ENCODE measurements at places on chromosomes 11 and 22.

GRCh38 chr11:116283300-116283699 lies 489.5 kb downstream of the BUD13 start:
- no peak for DNase-seq

DNA sequence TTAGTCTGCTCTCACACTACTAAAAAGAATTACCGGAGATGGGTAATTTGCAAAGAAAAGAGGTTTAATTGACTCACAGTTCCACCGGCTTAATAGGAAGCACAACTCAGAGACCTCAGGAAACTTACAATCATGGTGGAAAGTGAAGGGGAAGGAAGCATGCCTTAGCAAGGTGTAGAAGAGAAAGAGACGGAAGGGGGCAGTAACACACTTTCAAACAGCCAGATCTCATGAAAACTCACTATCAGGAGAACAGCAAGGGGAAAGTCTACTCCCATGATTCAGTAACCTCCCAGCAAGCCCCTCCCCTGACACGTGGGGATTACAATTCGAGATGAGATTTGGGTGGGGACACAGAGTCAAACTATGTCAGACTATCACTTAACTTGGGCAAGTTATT lies 236.6 kb upstream of the ANO3 start:
- DNase-seq: no peak

GRCh38 chr22:49228431-49229037 lies 599.1 kb downstream of the BRD1 start:
- no peak for DNase-seq

DNA sequence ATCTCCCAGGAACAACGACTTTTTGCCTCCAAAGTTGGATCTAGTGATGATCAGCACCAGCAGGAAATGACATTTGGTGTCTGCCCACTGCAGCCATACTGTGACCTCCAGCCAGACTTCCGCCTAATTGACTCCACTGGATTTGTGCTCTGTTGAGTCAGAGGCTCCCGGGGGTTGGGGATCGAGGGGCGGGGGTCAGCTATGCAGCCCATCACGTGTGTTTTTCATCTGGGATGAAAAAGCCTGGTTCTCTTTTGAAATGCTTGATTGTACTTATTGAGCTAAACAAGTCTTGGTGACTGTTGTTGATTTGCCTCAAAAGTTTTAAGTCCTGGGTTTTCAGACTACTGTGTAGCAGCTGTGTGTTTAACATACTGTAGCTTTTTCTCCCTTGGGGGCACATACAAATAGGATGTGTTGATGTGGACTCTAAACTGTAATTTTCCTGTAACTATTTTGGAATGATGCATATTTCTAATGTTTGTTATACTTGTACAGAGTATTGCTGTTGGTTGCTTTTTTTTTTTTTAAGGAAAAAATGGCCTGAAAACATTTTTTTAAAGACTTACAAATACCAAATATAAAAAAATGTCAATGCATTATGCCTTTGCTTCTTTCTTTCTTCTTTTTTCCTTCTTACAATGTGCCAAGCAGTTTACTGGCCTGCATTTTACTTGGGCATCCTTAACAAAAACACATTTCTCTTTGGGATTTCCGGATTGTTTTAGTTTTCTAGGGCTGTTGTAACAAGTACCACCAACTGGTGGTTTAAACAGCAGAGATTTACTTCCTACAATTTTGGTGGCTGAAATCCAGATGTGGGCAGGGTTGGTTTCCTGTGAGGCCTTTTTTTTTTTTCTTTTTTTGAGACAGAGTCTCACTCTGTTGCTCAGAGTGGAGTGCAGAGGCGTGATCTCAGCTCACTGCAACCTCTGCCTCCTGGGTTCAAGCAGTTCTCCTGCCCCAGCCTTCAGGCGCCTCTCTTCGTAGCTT lies 46.1 kb upstream of the OR4B1 start:
- no peak for DNase-seq

- no peak for DNase-seq
Measured at GRCh38 chr11:7056828-7057513, 31.8 kb upstream of the RBMXL2 start.

DNA sequence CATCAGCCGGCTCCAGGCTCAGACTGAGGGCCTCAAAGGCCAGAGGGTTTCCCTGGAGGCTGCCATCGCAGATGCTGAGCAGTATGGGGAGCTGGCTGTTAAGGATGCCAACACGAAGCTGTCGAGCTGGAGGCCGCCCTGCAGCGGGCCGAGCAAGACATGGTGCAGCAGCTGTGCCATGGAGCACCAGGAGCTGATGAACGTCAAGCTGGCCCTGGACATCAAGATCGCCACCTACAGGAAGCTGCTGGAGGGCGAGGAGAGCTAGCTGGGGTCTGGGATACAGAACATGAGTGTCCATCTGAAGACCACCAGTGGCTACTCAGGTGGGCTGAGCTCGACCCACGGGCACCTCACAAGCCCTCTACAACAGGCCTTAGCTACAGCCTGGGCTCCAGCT lies 4.0 kb upstream of the SCUBE2 start:
- peak; percentile 37 for DNase-seq

DNA sequence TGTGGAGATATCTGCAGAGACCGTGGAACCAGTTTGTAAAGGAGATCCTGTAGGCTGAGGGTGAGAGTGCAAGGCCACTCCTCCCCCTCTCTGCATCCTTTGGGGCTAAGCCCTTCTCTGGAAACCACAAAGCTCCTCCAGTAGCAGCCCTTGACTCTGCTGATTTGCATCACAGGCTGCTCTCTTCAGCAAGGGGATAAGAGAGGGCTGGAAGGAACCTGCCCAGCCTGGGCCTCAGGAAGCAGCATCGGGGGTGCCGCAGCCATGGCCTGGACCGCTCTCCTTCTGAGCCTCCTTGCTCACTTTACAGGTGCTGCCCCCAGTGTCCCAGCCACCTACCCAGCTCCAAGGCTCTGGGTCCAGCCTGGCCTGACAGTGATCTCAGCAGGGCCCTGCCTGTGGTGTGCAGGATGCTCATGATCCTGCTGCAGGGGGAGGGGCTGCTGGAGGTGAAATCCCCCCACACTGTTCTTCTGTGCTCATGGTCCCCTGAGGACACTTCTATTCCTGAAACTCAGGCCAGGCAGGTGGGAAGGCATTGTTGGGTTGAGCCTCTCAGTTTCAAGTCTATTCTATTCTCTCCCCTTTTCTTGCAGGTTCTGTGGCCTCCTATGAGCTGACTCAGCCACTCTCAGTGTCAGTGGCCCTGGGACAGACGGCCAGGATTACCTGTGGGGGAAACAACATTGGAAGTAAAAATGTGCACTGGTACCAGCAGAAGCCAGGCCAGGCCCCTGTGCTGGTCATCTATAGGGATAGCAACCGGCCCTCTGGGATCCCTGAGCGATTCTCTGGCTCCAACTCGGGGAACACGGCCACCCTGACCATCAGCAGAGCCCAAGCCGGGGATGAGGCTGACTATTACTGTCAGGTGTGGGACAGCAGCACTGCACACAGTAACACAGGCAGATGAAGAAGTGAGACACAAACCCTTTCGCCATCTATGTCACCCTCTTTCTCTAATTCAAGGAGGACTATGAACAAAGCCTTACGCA lies 68.5 kb upstream of the IGLL5 start:
- peak; percentile 26 for DNase-seq

- DNase-seq: no peak
Measured at GRCh38 chr22:26471522-26471921, 12.1 kb downstream of the HPS4 start.

DNA sequence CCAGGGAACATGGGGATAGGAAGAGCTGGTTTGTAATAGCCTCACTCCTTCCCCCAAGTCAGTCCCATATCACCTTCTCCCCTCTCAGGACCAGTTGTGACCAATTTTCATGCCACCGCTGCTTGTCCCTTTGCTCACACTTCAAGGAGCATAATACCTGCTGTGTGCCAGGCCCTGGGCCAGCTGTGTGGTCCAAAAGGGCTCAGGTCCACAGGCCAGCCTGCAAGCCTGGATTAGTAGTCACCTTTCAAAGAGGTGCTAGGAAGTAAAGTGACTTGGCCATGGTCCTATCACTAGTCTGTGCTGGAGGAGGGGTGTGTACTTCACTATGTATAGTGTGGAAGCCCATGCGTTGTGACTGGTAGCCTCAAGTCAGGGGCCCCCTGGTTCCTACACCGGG lies 38.5 kb upstream of the SUSD2 start:
- no peak for DNase-seq

DNA sequence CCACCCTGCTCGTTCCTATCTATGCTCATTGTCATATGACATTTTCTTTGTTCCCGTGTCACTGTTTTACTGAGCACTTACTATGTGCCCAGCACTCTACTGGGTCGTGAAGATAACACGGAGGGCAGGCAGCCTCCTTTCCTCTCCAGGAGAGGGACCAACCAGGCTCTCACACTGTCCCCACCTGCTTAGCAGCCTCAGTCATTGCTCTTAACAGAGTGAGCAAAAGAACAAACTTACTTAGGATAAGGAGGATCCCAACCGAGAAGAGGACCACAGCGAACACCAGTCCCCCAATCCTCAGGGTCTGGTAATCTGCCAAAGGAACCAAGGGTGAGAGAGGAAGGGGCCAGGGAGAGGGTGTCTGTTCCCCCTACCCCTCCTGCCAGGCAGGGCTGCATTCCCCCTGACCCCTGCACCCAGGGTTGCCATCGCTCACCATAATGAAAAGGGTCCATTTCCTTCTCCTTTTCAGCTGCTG lies 17.0 kb upstream of the FXYD2 start:
- no peak for DNase-seq

GRCh38 chr11:36631774-36632173 lies 33.7 kb upstream of the RAG2 start:
- DNase-seq: no peak

GRCh38 chr11:92224407-92225124 lies at the start of gene FAT3:
FAT3 (plus strand) TSS chr11:92224818; CDS start chr11:92352113, 127,295 bp downstream.
- peak; percentile 56 for DNase-seq

- DNase-seq: no peak
Measured at GRCh38 chr22:19779011-19779421, 18.4 kb downstream of the TBX1 start.

DNA sequence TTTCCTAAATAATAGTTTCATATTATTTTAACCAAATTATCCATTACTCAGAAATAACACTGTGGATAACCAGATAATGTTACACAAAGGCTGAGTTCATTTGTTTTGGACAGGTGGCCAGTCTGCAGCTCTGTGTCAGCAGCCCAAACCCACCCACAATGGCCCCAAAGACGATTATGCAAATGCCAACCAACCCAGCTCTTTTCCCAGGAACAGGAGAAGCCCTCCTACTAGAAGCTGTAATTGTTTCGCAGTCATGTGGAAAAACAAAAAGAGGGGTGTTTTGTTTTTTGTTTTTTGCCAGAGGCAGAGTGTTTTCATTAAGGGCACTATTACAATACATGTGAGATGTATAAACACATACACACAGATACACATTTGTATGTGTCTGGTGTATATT lies 102.1 kb downstream of the FCHSD2 start:
- no peak for DNase-seq

- no peak for DNase-seq
Measured at GRCh38 chr11:120168108-120168959, 30.4 kb upstream of the TRIM29 start.

DNA sequence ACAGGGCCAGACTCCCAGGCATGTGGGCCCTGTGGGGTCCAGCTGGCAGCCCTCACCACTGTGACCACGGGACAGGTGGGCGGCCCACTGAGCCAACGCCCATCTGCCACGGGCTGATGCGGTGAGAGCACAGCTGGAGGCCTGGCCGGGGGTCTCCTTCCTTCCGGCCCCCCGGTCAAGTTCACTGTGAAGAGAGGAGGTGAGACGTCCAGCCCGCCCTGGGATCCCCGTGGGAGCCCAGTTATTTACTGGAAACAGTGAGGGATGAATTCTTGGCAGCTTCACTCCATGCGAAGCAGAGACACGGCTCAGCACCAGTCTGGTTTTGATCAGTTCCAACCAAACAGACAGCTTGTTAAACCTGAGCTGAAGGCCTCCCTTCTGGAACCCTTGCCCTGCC lies 38.7 kb downstream of the WNT11 start:
- no peak for DNase-seq

Data from WERI-Rb-1 (cell line).